ENCODE measurements at places on chromosomes 6 and 20. TPM values are rescaled to one million over a fixed set of nuclear protein-coding genes. Genes with fewer than 3 reads are reported as not detected.

- DNase-seq: no peak
Observed at GRCh38 chr6:20333721-20334269, 67.9 kb upstream of the E2F3 start.

DNA sequence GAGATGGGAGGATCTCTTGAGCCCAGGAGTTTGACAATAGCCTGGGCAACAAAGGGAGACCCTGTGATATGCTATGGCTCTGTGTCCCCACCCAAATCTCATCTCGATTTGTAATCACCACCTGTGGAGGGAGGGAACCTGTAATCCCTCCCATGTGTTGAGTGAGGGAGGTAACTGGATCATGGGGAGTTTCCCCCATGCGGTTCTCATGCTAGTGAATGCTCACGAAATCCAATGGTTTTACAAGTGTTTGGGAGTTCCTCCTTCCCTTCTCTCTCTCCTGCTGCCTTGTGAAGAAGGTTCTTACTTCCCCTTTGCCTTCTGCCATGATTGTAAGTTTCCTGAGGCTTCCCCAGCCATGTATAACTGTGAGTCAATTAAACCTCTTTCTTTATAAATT is 3.4 kb downstream of the NUDT3 start:
- DNase-seq: no peak

- no peak for DNase-seq
Observed at GRCh38 chr6:167993831-167994230, 3.6 kb upstream of the KIF25 start.

DNA sequence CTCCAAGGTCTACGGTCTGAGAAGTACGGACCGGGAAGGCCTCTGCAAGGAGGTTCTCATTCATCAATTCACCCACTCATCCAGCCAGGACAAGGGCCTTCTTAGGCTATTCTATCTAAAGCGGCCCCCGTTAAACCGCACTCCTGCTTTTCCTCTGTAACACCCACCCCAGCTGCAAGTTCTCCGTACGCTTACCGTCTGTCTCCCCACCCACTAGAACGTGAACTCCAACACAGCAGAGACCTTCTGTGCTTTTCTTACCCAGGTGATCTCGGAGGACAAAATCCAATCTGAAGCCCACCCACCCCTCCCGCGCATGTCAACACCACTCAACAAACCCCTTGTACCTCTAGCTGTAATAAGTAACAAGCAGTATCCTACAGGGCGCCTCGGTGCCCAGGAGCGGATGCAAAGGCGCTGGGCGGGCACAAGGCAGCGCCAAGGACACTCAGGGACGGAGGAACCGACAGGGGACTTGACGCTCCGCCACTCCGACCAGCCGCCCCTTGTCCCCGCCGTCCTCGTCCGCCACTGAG is 351 bp downstream of the AURKA start:
- no peak for DNase-seq

- DNase-seq: no peak
Observed at GRCh38 chr20:36988494-36988966, 37.0 kb upstream of the SAMHD1 start.

GRCh38 chr20:19913349-19913748 is 103.8 kb upstream of the NAA20 start:
- DNase-seq: no peak

- DNase-seq: no peak
Observed at GRCh38 chr6:117306227-117306790, 41.0 kb downstream of the VGLL2 start.

GRCh38 chr20:51985013-51985415 is 182.7 kb upstream of the SALL4 start:
- DNase-seq: no peak

- no peak for DNase-seq
Observed at GRCh38 chr6:85660181-85660611, 17.5 kb upstream of the SYNCRIP start.

- DNase-seq: no peak
Observed at GRCh38 chr20:61478611-61479305, 226.7 kb downstream of the CDH4 start.

DNA sequence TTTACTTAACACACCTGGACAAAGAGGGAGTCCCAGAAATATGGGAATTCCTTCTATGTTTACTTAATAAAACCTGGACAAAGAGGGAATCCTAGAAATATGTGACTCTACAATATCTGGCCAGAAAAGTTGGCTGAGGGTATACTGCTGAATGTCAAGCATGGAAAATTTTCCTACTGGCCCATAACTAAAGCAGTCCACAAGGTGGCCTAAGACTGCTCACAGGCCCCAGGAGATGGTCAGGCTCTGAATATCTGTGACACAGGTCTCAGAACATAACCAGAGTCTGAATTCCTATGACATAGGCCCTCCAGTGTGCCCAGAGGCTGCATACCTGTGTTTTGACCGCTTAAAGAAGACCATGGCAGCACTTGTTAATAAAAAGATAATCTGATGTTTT is 578.2 kb upstream of the NRSN1 start:
- no peak for DNase-seq

DNA sequence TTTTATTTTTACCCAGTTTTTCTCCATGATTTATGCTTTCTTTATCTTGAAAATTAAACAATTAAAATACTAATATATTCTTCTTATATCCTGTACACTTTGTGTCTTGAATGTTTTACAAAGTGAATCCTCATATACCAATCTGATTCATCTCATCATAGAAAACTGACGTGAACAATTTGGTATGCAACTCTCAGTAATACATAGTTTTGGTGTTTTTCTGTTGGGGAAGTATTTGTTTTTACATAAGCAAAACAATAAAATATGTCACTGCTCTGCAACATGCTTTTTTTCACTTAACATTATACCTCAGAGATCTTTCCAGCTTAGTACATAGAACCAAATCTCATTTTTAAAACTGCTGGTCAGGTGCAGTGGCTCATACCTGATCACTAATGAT is 14.7 kb downstream of the DNAAF9 start:
- DNase-seq: no peak

DNA sequence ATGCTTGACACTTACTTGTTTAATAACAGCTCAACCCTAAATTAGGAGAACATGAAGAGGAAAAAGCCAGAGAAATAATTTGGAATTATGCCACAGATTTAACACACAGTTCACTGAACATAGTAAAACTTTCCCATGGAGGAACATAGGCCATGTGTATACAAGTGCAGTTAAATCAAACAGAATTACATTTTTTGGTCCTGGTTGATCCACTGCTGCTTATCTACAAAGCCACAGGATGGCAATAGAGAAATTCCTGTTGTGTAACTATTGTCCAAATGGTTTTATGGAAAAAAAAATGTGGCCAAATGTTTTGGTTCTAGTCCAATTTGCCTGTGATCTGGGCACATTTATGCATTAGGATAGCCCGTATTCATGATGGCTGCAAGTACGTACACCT is 136.8 kb downstream of the ALDH8A1 start:
- DNase-seq: no peak

DNA sequence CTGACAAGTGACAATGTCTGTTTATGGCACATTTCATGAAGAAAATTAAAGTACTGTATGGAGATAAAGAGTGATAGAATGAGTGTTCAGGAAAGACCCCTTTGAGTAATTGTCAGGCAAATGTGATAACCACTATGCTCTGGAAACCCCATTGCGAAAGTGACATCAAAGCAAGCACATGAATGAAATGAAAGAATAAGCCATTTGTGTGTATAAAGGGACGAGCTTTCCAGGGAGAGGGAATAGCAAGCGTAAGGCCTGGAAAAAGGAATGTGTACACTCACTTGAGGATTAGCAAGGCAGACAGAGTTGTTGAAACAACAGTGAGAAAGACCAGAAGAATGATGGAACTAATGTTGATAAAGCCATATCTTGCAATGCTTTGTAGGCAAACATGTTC is 490.0 kb downstream of the GRIK2 start:
- DNase-seq: no peak

DNA sequence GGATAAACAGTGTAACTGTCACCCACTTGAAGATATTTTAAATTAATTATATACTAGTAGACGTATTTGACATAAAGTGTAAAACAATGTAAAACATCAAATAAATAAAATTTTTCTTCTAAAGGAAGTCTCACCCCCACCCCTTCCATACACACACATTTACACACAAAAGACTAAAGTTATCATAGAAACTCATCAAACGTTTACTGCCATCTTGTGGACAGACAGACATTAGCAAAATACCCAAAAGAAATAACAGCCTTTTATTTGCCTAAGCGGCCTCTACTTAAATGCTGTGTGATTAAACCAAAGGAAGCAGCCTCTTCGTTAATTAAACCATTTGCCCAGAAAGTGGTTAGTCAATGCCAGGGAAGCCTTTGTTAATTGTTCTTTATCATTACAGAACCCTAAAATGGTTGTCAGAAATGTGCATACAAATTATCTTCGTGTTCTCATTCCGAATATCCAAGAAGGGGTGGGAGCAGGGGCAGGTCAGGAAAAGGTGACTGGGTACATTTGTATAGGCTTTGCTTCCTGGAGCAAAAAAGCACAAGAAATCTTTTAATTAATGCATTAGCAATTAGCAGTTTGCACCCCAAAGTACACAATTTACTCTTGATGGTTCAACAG is 176.2 kb upstream of the SASH1 start:
- no peak for DNase-seq

DNA sequence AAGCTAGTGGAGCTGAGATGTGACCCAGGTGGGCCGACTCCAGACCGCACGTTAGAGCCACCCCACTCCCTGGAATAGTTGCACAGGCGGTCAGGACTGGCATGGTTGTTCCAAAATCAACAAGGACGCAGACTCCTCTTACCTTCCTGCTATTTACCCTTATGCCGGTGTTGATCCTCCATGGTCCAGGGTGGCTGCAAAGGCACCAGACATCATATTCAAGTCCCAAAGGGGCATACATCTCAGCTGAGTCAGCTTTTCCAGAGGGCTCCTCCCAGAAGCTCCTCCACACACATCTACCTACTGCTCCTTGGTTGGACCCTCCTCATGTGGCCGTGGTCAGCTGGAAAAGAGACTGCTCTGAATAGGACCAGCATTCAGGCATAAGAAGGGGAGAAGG is 112.2 kb downstream of the SYCP2 start:
- DNase-seq: no peak

GRCh38 chr6:44680202-44680720 is 292.8 kb downstream of the CDC5L start:
- DNase-seq: no peak

DNA sequence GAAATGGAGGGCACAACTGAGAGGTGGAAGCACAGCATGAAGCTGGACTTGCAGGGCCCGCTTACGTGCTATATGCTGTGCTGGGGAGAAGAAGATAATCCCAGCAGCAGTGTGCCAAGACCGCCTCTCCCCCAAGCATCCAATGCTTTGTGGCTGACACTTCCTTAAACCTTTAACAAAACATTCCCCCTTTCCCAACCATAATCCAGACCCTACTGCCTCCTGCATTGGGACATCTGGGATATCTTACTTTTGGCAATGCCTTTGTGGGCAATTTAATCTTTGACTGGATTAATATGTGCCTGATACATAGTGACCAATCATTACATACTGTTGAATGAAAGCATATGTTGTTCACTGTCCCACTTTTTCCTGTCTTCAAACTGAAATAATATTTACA is 3.1 kb upstream of the TENT5A start:
- no peak for DNase-seq

- DNase-seq: no peak
Observed at GRCh38 chr6:56618050-56618449, 24.6 kb downstream of the DST start.

DNA sequence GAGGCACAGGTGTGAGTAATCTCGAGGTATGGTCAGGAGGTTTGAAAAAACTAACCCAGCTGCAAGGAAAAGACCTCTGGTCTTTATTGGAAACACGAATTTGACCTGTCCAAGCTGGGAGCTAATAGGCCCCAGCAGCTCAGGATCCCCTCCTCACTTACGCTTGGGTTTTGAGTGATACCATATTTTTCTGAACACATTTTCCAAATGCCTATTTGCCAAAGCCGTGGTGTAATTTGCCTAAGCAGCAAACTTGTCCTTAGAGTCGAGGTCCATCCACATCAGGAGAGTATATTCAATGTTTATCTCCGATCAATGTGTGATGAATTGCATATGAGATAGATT is 128.0 kb downstream of the BCAS1 start:
- no peak for DNase-seq

- no peak for DNase-seq
Observed at GRCh38 chr6:160010067-160010466, 41.2 kb downstream of the IGF2R start.

STX11 gene
- not detected for total RNA-seq

IL20RA gene
- total RNA-seq: not detected

CD40 gene
- total RNA-seq: 4.2 TPM

PEX3 gene
- total RNA-seq: 12.6 TPM

CDSN gene
- total RNA-seq: not detected

WFDC10B gene
- not detected for total RNA-seq

TEAD3 gene
- total RNA-seq: 19.2 TPM

PM20D2 gene
- total RNA-seq: 16.5 TPM

ZNF322 gene
- 47.5 TPM for total RNA-seq

LPA gene
- total RNA-seq: 0.43 TPM

TXLNB gene
- total RNA-seq: 0.61 TPM

PI16 gene
- total RNA-seq: not detected

C20orf204 gene
- 2.3 TPM for total RNA-seq

PPARD gene
- total RNA-seq: 26.3 TPM

POM121L2 gene
- total RNA-seq: not detected

HLA-DOA gene
- 1.7 TPM for total RNA-seq

BTBD9 gene
- 15.4 TPM for total RNA-seq

ADGRF1 gene
- total RNA-seq: 0.09 TPM

BNIP5 gene
- total RNA-seq: not detected

Data from neural crest cell (in vitro differentiated cells).